ENCODE measurements at places on chromosomes 11 and 22.

DNA sequence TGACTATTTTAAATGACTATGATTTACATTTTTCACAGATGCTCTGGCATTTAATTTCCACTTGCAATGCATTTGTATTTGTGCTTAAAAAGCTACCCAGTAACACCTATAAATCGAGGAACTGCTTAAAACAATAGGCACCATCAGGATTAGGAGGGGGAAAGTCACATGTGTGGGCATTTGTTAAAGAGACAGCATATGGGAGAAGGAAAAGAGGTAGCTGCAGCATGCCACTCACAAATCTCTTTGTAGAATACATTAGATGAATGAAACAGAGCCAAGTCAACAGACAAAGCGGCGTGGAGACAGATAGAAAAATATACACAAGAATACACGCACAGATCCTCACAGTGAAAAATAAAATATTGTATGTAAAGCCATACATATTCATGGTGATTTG lies 228.0 kb downstream of the CADM1 start:
- DNase-seq = no peak

DNA sequence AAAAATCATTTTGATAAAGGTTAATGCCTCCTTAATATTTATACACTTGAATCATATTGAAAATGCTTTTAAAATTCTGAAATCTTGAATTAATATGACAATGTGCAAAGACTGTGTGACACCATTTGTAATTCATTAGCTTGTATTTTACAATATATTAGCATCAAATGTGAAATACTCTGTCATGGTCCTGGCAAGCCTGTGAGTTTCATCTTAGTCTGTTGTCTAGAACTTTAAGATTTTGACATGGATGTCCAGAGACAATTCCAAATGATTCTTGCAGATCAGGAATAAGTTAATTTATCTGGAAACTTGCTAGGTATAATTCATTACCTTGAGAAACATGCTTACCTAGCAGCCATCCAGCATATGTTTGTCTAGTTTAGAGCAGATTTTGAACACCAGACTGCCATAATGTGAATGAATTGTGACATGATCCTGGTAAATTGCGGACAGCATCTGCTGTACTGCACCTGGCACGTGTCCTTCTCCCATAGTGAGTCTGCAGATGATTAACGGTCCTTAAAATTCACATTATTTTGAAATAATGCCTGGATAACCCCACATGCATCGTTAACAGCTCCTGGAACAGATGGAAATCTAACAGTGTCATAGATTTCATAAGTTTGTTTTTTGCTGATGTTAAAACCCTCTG lies 34.5 kb upstream of the DEUP1 start:
- no peak for DNase-seq

DNA sequence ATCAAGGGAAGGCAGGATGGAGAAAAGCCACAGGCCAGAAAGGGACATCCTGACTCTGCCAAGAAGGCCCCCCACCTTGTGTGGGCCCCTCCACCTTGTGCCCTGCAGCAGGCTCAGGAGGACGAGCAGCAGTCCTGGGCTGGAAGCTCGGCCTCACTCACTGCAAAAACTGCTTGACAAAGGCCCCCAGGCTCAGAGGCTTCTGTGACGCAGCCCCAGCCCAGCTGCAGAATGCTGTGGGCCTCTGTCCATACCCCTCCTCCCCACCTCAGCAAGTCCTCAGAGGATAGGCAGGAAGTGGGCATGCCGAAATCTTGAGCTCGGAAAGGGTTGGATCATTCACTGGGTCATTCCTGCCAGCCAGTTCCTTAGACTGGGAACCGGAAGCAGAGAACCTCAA lies 61.9 kb downstream of the NRXN2 start:
- no peak for DNase-seq

DNA sequence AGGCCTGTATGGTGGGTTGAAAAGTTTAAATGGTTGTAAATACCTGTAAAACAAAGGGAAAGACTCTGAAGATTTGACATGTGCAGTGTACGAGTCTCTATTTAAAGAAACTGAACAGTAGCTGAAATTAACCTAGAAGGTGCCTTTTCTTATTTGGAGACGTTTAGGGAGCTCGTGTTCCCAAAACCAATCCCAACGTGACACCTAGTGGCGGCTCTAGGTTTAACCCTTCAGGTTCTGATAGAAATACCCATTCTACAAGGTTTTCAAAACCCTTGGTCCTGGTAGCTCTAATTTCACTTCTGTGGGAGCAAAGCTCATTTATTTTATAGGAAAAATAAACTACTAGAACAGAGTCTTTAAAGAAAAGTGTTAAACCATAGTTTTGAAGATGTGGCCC lies 258.3 kb downstream of the LRRC4C start:
- no peak for DNase-seq

GRCh38 chr22:21632237-21632895 lies at the start of gene CCDC116:
Gene CCDC116 (plus strand): TSS chr22:21632760. CDS start chr22:21633182, 422 bp downstream.
- DNase-seq = peak; percentile 79

All from central memory CD4-positive, alpha-beta T cell (primary cell).